ENCODE measurements at places on chromosomes 12 and 14. TPM values are rescaled to one million over a fixed set of nuclear protein-coding genes. Genes with fewer than 3 reads are reported as not detected.

Gene EML5
- 0.49 TPM for total RNA-seq

Gene UBR7
- total RNA-seq: 33.8 TPM

Gene SYNJ2BP
- total RNA-seq: 18.4 TPM

Gene ENDOU
- total RNA-seq: 20.8 TPM

Gene SRGAP1
- total RNA-seq: 15.9 TPM

Gene HOXC12
- total RNA-seq: 0.30 TPM

Gene HVCN1
- total RNA-seq: 4.1 TPM

Gene ARL1
- total RNA-seq: 68.5 TPM

Gene KIF26A
- 8.1 TPM for total RNA-seq

Gene KRT72
- 12.0 TPM for total RNA-seq

Gene DAO
- not detected for total RNA-seq

Gene SLC39A2
- total RNA-seq: 9.5 TPM

Gene CLIP1
- total RNA-seq: 90.0 TPM

Gene TEX52
- not detected for total RNA-seq

Gene WNT1
- total RNA-seq: not detected

Gene KRT83
- total RNA-seq: 18.8 TPM

Gene CISTR
- not detected for total RNA-seq

Gene TAS2R14
- total RNA-seq: 6.8 TPM
